Stimulated activated CD8-positive, alpha-beta memory T cell treated with anti-CD3 and anti-CD28 coated beads, Interleukin-12 subunit alpha, Interleukin-12 subunit beta, amount 100 ng/mL, for 4 hours (primary cell): ENCODE measurements at places on chromosomes 7 and 10.

DNA sequence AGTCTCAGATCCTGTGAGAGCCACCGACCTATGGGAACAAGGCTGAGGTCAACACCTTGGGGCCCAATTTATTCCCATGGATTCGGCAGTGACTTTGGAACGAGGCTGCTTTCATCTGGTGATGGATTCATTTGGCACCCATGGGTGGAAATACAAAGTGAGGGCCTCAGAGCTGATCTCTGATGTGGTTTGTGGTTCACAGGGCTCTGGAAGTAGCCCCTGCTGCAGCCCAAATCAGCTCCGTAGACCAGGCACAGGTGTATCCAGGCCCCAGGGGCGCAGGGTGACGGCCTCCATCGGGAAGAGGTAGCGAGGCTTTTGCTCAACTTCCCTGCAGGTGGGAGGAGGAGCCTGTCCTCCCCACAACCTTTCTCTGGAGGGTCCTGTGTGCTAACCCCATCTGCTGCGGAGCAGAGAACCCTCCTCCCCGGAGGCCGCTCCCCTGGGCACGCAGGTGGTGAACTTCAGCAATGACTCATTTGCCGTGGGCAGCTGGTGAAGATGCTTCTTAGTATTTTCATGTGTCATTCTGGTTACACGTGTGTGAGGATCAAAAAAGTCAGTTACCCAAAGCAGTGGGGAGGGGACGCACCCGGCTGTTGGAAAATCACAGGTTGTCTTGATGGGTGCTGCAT, 7.5 kb upstream of the JAKMIP3 start:
- no peak for DNase-seq

DNA sequence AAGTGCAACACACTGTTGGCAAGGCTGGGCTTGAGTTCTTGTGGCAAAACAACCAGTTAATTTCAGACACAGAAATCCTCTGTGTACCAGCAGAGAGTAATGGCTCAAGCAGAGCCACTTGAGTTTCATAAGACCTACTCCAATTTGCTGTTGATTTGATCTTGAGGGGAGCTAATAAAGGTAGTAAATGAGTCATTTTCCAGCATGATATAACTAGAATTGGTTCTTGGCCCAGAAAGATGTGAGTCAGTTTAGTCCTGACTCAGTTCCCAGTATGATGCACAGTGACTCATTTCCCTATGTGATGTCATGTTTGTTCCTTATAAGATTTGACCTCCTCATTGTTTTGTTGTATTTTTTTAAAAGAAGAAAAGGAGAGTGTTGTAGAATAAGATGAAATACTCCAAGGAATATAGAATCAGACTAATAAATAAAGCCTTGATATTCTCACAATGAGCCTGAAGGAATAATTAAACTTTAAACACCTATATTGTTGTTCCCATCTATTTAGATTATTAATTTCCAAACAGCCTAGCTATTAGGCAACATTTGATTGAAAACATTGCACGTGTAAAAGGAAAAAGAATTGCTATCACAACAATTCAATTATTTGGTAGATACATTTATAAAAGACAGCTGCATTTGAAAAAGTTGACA, 186.2 kb downstream of the REEP3 start:
- DNase-seq, result no peak

GRCh38 chr7:124959676-124960075, 30.1 kb upstream of the POT1 start:
- no peak for DNase-seq

GRCh38 chr10:75977139-75977538, 545.7 kb downstream of the LRMDA start:
- no peak for DNase-seq

DNA sequence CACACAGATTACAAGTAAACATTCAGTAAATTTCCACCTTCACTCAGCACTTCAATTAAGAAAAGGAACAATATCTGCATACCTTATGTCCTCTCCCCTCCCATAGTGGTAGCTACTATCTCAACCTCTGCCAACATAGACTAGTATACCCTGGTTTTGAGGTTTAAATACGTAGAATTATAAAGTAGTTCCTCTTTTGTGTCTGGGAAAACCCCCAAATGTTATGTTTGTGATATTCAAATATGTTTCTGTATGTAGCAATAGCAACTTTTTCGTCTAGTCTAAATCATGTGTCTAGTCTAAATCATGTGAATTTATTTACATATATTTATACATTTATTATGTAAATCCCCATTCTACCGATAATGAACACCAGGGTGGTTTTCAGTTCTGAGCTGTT, 13.2 kb upstream of the CAMK2B start:
- DNase-seq, result no peak

GRCh38 chr10:86759073-86759672, 2.8 kb downstream of the BMPR1A start:
- no peak for DNase-seq

GRCh38 chr7:33880787-33881186, 24.6 kb upstream of the BMPER start:
- DNase-seq, result no peak
